CD4-positive, alpha-beta T cell treated with Interleukin-21 for 1 hour (primary cell): ENCODE measurements at places on chromosomes 12 and 14.

DNA sequence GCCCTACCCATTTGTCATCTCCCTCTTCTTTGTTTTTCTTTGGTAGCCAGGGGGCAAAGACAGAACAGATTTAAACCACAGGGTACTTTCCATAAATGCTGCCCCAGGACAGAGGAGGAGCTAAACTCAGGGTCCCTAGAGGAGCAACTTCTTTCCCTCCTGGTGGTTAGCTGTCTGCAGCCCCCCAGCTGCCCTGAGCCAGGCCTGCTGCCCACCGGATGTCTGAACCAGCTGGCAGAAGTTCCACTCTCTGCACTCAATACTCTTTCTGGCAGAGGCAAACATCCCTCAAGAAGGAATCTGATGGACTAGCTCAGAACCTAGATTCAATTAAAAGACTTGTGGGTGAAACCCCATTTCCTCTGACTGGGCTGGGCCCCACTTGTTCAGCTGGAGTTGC lies 10.7 kb downstream of the VDR start:
- no peak for DNase-seq

DNA sequence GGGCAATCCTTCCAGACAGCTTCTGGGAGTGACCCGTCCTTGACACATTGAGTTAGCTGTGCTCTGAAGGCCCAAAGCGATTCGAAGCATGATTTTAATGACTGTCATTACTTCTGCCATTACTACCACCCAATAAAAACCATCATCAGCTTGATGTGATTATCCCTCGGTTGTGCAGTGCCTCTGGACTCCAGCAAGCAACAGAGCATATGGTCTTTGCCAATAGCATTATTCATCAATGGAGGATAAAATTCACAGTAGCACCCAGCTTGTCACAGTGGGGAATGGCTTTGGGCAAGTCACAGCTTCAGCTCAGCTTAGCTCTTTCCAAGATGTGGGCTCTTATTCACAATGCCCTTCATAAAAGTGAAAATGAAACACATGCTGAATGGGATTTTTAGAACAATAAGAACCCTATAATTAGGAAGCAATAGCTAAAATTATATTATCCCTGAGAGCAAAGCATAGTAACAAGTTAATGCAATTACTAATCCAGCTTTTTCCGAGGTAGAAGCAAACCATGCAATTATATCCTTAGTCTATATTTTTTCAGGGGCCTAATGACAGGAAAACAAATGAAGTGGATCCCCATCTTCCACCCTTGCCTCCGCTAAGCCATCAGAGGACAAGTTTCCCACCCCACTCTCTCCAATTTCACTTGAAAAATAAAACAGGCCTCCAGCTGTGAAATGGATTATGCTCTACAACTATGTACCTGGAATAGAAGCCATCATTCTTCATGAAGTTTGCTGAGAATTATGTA lies 163.0 kb upstream of the EEA1 start:
- no peak for DNase-seq

DNA sequence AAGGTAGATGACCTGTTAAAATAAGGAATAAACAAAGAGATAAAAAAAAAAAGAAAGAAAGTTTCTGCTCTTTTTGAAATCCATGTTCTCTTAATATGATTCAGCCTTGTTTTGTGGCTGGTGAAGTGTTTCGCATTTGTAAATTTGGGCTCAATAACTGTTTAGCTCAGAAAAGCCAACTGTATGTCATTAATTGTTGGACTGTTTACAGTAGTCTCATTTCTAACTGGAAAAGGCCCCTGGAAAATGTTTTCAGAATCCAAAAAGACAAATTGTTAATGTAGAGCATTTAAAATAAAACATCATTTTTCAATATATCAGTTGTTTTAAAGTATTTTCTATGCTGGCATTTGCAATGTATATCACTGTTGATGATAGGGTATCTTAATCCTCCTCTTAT lies 47.4 kb upstream of the DYRK2 start:
- no peak for DNase-seq

DNA sequence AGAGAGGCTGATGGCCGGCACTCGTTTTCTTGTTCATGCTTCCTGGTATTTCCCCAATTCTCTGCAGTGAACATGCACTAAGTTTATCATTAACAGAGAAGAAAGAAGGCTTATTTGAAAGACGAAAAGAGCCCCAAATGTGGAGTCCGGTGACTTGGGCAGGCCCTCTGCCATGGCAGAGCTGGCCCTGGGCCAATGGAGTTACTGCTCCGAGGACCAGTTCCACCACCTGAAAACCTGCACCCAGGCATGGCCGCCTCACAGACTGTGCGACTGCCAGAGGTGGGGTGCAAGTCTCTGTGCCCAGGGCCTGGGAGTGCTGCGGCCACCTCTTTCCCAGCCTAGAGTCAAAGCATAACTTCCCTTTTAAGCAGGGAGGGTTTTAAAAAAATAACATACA lies 24.9 kb downstream of the DEGS2 start:
- no peak for DNase-seq

DNA sequence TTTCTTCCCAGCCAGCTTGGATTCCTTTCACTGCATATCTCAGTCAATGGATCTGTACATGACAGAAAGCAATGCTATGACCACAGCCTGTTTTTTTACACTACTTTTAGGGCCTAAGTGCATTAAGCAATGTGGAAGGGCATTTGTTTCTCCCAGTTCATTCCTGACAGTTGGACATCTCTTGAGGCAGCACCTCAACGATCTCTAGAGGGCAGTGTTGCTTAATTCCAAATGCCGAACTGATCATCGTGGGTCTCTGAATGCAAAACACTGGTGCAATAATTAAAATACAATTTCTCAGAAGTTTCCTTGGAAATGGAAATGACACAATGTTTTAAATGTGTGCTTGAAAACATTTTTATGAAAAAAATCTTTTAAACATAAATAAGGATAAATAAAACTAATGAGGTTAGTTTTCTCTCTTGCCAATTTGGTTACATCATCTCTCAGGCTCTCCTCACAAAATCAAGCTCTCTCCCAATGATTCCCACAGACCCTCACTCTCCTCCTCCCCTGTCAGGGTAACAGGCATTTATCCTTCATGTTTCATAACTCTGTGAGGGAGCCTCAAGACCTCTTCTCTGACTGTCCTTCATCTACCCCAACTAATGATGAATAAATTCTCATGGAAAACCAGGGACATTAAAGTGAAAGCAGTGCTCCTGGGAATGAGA lies 192.4 kb upstream of the SLC16A7 start:
- DNase-seq, result peak; percentile 50

- no peak for DNase-seq
Observed at GRCh38 chr12:45775465-45775864, 46.0 kb downstream of the ARID2 start.

DNA sequence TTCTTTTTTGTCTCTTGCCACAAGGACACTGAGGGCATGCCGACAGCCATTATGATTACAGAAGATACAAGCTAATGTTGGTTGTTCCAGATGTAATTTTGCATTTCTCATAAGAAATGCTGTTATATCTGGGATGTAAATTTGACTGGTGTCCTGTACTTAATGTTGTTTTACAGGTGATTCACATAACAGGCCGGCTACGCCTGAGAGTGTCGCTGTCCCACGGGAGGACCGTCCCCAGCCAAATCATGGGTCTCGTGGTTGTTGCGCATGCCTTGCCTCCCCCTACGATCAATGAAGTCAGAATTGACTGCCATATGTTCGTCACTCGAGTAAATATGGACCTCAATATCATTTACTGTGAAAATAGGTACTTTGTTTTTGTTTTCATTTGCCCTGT lies 176.7 kb downstream of the EGLN3 start:
- no peak for DNase-seq
